Stimulated activated CD4-positive, alpha-beta T cell treated with anti-CD3 and anti-CD28 coated beads, Interleukin-1b, Interleukin-23, amount 100 ng/mL, for 1 hour (primary cell): ENCODE measurements at places on chromosomes 3 and 15.

DNA sequence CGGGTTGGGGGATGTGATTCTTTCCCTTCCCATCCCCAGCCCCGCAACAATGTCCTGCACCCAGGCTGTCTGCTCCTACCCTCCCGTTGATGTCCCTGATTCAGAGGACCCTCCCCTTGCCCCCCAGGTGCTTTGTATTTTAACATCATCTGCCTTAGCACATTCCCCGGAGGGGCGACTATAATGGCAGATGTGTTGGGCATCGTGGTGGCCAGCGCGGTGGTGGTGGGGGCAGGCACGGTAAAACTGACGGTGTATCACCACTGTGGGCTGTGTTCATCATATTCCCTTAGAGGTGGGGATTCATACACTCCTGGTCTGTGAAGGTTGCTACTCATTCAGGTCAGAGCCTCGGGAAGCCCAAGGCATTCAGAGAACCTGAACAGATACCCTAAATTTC, 173.0 kb downstream of the ADAMTS17 start:
- no peak for DNase-seq

DNA sequence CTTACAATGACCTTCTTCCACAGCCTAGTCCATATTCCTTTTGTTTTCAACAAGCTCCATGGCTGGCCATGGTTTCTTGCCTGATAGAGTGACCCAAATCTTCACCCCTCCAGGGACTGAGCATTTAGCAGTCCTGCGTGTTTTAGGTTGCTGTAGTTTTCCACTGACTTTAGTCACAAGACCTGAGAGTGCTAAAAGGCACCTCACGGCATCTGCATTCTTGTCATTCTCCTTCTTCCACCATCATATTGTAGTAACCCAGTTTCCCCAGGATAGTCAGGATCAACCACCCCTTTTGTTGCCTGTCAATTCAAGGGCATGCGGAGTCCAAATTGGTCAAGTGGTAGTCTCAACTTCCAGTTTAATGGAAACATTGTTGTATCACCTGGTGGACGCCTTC, 20.8 kb downstream of the HTR3C start:
- DNase-seq = no peak

- no peak for DNase-seq
These were observed 145.4 kb downstream of the ALCAM start for GRCh38 chr3:105512061-105512460.

GRCh38 chr15:74322558-74323180, 44.8 kb downstream of the CYP11A1 start:
- DNase-seq = no peak

DNA sequence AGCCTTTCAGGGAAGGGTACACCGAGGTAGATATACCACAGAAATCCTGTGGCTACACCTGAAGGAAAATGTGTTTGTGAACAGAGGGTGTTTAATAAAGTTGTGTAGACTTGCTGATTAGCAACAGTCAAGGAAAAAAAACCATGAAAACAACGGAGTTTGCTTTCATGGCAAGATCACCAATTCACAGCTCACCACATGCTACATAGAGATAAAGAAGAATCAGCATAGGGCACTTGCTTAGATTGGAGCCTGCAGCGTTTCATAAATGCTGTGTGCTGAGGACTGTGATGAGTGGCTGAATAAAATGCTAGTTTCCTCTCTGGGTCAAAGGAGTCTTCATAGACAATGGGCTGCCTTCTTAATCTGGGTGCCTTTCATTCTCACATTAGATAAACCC, 257.6 kb downstream of the SLC9A9 start:
- no peak for DNase-seq

- DNase-seq = no peak
These were observed 4.8 kb upstream of the RHOV start for GRCh38 chr15:40878785-40879184.

DNA sequence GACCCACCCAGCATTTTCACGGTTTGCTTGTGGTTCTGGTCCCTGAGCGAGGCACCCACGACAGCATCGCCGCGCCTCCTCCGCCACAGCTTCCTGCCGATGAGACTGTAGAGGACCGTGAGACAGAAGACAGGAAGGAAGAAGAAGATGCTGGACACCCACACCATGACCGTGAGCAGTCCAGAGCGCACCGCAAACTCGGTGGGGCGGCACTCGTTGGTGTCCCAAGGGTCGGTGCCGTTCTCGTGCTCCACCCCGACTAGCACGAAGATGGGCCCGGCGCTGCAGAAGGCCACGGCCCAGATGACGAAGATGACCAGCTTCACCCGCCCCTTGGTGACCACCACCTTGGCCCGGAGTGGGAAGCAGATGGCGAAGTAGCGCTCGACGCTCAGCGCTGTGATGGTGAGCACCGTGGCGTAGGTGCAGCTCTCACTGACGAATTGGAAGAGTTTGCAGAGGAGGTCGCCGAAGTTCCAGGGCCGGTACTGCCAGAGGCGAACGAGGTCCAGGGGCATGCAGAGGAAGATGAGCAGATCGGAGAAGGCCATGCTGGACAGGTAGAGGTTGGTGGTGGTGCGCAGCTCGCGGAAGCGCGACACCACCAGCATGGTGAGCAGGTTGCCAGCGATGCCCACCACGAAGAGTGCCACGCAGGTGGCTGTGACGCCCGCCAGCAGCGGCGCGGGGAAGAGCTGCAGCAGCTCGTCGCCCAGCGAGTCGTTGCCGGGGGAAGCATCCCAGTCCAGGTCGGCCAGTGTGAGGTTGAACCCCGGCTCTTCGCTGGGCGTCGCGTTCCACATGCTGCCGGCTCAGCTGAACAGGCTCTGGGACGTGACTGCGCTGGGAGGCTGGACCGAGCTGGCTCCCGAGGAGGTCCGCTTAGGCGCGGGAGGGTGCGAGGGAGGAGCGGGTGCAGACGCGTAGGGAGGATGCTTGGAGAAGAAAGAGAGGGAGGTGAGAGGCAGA, at the start of gene GHSR:
TSS of gene GHSR (minus strand) at position 846 of the 969 bp plus-strand sequence. CDS start at position 803, 43 bp downstream.
- no peak for DNase-seq

- no peak for DNase-seq
These were observed 215.3 kb downstream of the ROBO2 start for GRCh38 chr3:77254967-77255831.
